ENCODE measurements at places on chromosomes 5 and 9. TPM values are rescaled to one million over a fixed set of nuclear protein-coding genes. Genes with fewer than 3 reads are reported as not detected.

- DNase-seq = no peak
Observed at GRCh38 chr9:93826209-93826608, 128.9 kb downstream of the BARX1 start.

- DNase-seq = no peak
Observed at GRCh38 chr9:93864032-93864431, 91.1 kb downstream of the BARX1 start.

GRCh38 chr9:132283863-132284262 lies 70.9 kb downstream of the SETX start:
- no peak for DNase-seq

Gene OR1Q1
- not detected for total RNA-seq

GRCh38 chr5:139079225-139079990 lies 118.8 kb downstream of the SIL1 start:
- DNase-seq = no peak

Gene CHSY3
- not detected for total RNA-seq

GRCh38 chr5:107391787-107392186 lies 278.9 kb downstream of the EFNA5 start:
- no peak for DNase-seq

GRCh38 chr9:129664746-129665388 lies 580 bp upstream of the PRRX2 start:
- no peak for DNase-seq

DNA sequence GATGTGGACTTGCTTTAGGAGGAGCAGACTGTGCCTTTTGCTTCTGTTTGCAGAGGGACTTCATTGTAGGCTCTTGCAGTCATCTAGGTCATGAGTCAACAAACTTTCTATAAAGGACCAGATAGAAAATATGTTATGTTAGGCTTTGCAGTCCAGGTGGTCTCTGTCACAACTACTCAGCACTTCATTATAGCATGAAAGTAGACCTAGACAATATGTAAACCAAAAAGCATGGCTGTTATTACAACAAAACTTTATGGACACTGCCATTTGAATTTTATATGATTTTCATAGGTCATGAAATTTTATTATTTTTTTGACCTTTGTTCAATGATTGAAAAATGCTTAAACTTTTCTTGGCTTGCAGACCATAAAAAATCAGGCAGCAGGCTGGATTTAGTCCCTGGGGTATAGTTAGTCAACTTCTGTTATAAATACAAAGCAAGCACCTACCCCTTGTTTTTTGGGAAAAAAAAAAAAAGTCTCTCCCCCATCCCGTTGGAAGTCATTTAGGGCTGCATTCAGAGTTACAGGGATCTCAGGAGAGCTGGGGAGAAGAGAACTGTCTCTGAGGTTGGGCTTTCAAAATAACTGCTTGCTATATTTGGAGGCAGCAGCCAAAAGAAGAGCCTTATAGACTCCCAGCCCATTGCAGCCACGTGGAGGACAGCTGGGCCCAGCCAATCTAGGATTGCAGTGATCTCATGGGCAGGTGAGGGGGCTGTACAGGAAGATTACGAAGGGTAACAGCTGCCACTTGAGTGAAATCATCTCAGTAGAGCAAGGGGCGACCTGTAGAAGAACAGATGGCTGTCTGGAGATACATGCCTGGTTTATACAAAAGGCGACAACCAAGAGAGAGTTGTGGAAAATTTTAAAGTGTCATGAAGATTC lies 136.6 kb upstream of the TNC start:
- no peak for DNase-seq

Data from activated T-helper 2 cell treated with anti-CD3 and anti-CD28 coated beads, Interferon-gamma antibody, Interleukin-2, Interleukin-4, amounts not matched to agents 10 μg/mL and 5 μg/mL and 100 μg/mL, durations not matched to agents 14 hours and 24 hours and 36 hours (primary cell).